ENCODE measurements at places on chromosomes 5 and 9.

GRCh38 chr9:113057193-113057592 is 669 bp upstream of the ZFP37 start:
- no peak for DNase-seq

DNA sequence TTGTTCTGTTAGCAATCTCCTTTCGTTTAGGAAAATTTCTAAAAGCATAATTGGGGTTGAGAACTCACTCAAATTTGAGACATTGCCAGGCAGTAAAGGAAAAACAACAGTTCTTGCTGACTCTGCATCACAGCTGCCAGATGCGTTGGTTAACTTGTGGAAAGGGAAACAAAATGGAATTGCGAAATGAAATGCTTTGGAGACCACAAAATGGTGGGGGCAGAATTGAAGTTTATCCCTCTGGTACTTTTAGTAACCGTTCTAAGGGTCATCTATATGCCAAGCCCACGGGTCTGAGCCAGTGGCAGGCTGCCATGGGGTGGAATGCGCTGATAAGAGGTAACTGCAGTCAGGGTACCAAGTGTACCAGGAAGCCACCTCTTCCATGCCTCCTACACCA is 28.6 kb upstream of the SELENOP start:
- DNase-seq = peak; percentile 88

DNA sequence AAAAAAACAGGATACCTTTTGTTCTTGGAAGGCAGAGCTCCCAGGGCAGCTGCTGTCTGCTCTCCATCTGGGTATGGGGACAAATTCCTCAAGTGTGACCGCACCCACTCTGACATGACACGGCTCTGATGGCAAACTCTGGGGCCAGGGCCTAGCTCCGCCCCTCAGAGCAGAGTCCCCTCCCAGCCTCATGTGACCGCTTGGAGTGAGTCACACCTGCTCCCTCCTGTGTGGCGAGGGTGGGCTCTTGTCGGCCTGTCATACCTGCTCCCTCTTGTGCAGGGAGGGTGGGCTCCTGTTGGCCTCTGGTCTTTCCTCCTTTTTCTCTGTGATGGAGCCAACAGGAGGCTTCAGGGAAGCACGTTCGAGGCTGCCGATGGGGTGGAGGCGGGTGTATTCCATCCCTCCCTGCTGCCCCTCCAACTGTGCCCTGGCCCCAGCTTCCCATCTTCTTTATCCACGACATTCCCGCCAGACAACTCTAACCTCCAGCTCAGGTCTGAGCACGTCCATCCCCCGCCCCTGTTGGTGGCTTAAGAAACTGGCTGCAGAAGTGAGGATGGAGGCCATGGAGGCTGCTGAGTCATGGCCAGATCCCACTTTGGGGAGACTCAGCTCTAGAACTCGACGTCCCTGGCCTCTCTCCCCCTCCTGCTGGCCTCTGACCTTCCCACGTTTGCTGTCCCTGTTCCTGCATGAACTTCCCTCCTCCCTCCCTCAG is 65.3 kb downstream of the OLFM1 start:
- DNase-seq = no peak

DNA sequence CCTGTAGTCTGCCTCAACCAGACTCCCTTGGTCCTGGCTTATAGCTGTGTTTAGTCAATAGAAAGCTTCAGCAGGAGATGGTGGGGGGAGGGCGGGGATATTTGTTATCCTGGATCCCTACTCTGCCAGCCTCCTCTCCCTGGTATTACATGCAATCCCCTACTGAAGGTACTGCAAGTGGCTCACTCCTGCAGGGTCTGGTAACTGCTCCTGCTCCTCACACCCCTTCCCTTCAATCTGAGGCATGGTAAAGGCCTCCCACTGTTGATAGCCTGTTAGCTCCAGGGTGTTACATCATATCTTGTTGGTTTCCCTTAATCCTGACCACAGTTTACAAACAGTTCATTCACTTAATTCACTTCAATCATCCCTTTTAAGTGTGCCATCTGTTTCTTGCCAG is 137.5 kb downstream of the AP3B1 start:
- no peak for DNase-seq

GRCh38 chr9:87167161-87167560 is 219.9 kb upstream of the GAS1 start:
- DNase-seq = no peak

DNA sequence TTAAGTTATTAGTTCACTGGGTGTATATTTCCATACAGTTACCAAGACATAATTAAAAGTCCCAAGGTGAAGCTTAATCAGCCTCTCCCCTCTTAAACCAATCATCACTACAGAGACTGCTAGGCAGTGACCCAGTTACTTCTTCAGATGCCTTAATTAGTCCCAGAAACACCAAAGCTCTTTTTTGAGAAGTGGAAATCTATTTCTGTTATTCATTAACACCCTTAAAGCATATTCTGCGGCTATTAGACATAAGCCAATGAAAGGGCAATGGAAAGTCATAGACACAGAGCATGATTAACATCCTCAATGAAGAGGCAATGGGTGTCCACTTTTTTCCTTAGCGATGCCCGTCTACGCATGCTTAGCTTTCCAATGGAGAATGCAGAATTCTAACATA is 48.3 kb upstream of the DNAH5 start:
- DNase-seq = no peak

- DNase-seq = no peak
These were observed 184.5 kb downstream of the RGS3 start for GRCh38 chr9:113648048-113648447.

- peak; percentile 92 for DNase-seq
These were observed 21.0 kb upstream of the GSN start for GRCh38 chr9:121246821-121247561.

- no peak for DNase-seq
These were observed 4.7 kb upstream of the TNFSF8 start for GRCh38 chr9:114935119-114935518.

DNA sequence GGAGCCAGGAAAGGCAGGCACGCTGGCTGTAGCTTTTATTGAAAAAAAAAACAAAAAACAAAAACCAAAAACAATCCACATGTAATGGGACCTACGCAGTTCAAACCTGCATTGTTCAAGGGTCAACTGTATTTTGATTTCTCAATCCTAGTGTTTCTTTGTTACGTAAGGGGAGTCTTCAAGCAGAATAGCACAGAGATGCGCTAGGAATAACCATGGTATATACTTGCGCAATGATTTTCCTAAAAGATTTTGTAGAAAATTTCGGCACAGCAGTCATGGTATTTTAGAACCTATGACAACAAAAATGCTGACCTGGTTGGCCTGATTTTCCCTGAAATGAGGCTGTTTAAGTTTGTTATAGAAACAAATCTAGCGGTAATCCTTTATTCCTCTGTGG is 1110.5 kb upstream of the WWC1 start:
- no peak for DNase-seq

DNA sequence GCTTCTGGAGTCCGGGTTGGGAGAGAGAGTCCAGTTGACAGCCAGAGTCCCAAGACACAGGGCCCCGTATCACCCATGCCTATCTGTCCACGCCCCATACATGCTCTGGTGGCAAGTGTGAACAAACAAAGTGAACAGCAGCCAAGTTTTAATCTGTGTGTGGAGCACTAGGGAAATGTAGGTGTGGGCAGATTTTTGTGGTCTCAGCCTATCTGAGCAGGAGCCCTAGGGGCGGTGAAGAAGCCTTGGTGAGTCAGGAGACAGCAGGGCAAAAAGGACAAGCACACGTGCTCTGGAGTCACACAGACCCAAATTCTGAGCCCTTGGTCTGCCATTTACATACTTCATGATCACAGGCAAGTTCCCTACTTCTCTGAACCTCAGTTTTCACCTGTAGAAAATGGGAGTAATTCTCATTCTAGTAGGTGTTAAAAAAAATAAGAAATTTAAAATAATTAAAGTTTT is 23.2 kb downstream of the EGR1 start:
- peak; percentile 47 for DNase-seq
